ENCODE measurements at places on chromosomes 7 and 10.
A peak's percentile ranks its signal among the peaks of the same experiment; 100 is the strongest.

- DNase-seq, result no peak
Observed at GRCh38 chr7:47518827-47519226, 63.1 kb downstream of the TNS3 start.

DNA sequence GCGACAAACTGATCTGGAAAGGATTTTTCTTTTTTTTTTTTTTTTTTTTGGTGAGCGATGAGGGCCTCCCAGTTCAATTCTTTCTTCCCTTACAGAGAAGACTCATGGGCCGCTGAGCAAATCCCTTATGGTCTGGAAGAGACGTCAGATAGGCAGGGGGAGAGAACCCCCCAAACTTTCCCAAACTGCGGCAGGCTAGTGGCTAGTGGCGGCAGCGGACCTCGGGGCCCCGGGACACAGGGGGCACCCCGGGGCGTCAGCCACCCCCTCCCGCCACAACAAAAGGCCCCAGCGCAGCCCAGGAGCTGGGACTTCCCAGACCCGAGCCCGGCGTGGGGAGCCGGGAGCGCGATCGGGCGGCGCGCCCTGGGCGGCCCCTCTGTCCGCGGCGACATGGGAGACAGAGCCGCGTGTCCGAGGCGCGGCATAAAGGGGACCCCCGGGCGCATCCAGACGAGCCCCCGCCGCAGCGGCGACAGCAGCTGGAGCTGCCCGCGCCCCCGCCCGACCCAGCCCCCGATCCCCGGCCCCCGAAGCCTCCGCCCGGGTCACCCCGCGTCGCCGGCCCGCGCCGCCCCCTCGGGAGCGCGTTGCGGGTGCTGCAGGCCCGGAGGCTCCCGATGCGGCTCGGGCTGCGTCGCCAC lies 755 bp downstream of the FAM171A1 start:
- no peak for DNase-seq

- no peak for DNase-seq
Observed at GRCh38 chr7:138125598-138126111, 49.4 kb downstream of the AKR1D1 start.

DNA sequence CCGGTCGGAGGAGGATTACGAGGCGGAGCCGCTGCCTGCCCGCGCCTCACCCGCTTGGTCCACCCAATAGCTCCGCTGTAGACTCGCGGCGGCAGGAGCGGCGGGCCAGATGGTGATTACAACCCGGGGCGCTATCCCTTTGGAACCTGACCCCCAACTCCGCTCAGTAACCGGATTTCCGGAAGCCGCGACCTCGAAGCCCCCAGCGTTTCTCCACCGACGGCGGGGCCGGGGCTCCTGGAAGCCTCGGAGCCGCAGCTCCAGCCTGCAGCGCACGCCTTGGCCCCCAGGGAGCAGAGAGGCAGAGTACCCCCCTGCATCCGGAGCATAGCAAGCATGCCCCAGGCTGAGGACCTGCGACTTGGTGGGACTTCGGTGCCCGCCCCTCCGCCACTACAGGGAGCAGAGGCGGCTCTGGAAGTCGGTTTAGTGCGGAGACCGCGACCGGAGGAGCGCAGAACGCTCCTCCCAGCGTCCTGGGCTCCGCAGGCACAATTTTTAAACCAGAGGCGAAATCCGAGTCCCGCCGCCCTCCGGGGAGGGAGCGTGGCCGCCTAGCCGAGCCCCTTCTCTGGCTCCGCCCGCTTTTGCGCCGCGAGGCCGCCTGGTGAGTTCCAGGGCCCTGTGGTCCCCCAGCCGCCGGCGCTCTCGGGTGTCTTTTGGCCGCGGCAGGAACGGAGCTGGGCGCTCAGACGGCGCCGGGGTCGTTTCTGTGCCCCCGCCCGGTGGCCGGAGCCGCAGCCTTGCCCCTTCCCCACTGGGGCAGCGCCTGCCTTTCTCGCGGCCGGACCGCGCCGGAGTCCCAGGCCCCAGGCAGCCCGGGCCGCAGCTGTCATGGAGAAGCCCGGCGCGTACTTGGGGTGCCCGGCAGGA lies 28.2 kb upstream of the BMS1 start:
- DNase-seq, result no peak

GRCh38 chr10:72058989-72059842 lies 29.1 kb downstream of the SPOCK2 start:
- DNase-seq, result peak; percentile 25

- no peak for DNase-seq
Observed at GRCh38 chr7:1669064-1669951, 769 bp upstream of the ELFN1 start.

DNA sequence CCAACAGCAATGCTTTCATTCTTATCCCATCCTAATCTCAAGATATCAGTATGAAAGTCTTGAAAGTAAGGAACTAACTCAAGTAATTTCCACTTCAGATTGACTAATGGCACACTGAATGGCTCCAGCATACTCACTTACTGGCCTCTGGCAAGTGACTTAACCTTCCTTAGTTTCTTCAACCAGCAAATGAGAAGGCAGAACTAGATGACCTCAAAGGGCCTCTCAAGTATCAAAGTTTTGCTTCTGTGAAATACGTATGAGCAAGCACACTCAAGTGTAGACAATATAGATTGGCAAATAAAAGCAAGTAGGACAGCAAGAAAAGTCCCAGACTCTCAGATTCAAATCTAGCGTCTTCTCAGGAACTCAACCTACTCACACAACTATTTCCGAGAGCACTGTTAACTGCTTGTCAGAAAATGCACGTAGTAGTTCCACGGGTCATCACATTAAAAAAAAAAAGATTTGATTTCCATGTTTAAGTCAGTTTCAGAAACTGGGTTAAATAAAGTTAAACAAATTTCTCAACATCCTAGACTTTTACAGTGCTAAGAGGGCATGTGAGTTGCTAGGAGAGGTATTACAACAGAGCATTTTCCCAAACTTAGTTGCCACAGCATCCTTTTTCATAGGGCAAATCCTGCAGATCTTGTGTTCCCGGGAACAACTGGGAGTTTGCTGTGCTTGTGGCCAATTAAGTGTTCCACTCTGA lies 276.9 kb upstream of the KLF14 start:
- DNase-seq, result no peak

DNA sequence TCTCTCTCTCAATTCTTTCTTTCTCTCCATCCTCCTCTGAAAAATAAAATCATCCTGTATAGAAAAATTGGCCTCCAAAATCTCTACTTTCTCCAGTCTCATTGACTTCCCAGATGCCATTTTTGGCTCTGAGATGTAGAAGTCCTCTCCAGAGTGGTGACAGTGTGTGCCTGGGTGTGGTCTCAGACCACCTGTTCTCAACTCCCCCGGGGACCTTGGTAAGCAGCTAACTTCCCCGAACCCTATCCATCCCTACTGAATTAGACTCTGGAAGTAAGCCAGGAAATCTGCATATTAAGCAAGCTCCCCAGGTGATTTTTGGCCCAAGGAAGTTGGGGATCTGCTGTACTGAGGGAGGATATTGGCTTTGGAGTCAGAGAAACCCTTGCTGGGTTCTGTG lies 120.5 kb downstream of the WDR11 start:
- no peak for DNase-seq

DNA sequence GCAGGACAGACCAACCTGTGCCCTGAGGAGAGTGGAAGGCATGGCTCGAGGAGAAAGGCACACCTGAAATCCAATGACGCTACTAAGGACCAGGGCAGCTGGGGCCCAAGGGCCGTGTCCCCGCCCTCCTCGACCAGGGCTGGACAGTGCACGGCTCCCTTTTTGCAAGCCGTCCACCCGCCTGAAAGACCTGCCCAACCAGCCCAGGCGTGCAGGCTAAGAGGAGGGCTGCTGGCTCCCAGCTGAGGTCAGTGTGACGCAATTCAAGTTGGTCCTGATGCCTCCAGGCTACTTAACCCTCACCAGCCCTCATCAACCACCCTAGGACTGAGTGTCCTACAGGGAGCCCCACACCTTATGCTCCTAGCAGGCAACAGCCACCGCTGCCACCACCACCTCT lies 69.3 kb downstream of the DLG5 start:
- DNase-seq, result no peak

- no peak for DNase-seq
Observed at GRCh38 chr10:27625452-27626211, 120.0 kb downstream of the MKX start.

GRCh38 chr7:8714791-8715190 lies 281.4 kb downstream of the NXPH1 start:
- DNase-seq, result no peak

- no peak for DNase-seq
Observed at GRCh38 chr7:2629746-2630681, 1.8 kb upstream of the TTYH3 start.

DNA sequence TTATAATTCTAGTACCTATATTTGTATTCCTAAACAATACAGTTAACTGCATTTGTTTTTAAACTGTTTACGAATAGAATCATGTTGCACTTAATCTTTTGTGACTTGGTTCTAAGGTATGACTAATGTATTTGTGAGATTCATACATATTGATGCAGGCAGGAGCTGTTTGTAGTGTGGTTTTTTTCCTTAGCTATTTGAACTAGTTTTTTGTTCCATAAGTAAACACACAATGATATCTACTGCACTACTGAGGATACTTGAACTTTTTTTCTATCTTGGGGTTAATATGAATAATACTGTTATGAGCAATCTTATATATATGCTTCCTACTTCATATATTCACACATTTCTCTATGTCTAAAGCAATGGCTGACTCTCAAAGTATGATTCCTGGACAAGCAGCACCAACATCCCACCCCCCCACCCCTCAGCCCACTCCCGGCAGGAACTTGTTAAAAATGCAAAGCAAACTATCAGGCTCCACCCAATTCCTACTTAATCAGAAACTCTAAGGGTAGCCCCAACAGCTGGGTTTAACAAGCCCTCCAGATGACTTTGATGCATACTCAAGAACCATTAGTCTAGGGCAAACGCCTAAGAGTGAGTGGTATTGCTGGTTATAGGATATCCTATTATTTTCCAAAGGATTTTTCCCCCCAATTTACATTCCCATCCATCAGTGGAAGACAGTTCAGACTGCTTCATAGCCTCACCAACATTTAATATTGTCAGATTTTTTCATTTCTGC lies 25.8 kb downstream of the BRAF start:
- no peak for DNase-seq

- no peak for DNase-seq
Observed at GRCh38 chr7:74412603-74413002, 41.1 kb upstream of the GTF2IRD1 start.

- no peak for DNase-seq
Observed at GRCh38 chr7:23106823-23107663, 1.5 kb downstream of the KLHL7 start.

DNA sequence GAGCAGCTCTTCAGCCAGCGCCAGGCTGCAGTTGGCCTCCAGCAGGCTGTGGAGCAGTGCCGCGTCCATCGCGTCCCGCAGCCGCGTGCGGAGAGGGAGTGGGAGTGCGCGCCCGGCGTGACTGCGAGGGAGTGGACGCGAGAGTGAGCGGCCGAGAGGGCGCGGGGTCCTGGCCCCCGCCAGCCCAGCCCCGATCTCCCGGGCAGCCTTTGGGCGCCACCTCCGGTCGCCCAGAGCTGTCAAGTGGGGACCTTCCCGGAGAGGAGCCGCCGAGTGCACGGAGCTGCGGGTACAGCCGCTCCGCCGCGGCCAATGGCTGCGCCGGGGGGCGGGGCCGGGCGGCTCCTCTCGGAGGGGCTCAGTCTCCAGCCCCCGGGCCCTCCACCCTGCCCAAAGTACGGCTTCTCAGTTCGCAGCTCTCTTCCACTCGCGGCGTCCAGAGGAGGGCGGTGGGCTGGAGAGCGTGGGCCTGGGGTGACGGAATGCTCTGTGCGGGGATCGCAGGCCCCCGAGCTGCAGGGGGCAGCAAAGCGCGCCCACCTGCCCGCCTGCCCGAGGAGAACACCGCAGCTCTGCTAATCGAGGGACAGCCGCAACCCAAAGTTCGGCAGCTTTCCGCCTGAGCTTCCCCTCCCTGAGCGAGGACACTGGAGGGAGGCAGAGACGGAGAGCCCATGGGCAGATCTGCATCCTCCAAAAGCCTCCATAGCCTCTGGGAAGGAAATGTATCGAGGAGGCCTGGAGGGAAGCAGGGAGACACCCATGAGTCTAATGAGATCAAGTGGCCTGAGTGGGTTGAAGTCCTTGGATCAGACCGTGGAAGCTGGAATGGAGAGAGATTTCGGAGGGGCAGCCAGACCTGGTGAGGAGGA lies at the start of gene CRHR2:
Gene CRHR2 (minus strand): TSS at position 245 of the 872 bp plus-strand sequence. CDS start 176 bp downstream, at position 69.
- DNase-seq, result peak; percentile 10

All from activated CD8-positive, alpha-beta memory T cell treated with anti-CD3 and anti-CD28 coated beads for 1 hour (primary cell).